ENCODE measurements at places on chromosomes 2 and 18. TPM values are rescaled to one million over a fixed set of nuclear protein-coding genes. Genes with fewer than 3 reads are reported as not detected.
A peak's percentile ranks its signal among the peaks of the same experiment; 100 is the strongest.

Gene SERPINB13
- not detected for total RNA-seq

- no peak overlapping the region for H3K27ac ChIP-seq
- H3K4me3 ChIP-seq, result no peak overlapping the region
- no peak for DNase-seq
- H3K36me3 ChIP-seq, result no peaks in the 10 kb centered on the region
Observed at GRCh38 chr18:48831113-48831759, 119.5 kb downstream of the SMAD7 start.

DNA sequence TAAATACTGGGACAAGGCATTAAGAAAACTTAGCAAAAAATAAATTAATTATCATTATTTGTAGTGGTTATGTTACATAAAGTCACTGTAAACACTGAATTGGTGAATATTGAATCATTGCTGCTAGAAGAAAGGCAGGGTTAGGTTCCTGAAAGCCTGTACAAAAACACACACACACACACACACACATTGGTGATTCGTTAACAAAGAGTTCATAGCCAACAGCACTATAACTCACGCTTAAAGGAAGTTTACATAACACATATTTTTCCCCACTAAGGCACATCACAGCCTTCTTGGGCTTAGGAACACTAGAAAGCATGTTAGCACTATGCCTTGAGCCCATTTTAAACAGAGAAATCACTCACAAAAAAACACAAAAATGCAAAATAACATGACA lies 690.0 kb upstream of the PIK3C3 start:
- no peaks in the 10 kb centered on the region for H3K4me1 ChIP-seq
- DNase-seq, result no peak
- no peaks in the 10 kb centered on the region for H3K27me3 ChIP-seq
- no peak overlapping the region for H3K4me3 ChIP-seq
- no peak overlapping the region for H3K27ac ChIP-seq
- H3K36me3 ChIP-seq, result no peaks in the 10 kb centered on the region

Gene SERPINB3
- not detected for total RNA-seq

Gene DNAJC27
- total RNA-seq, result 5.4 TPM

Gene ERLEC1
- 50.9 TPM for total RNA-seq

GRCh38 chr2:171794918-171795317 lies 99.1 kb downstream of the SLC25A12 start:
- H3K27ac ChIP-seq, result no peak overlapping the region
- peaks cover 20% of the 10 kb centered on the region for H3K36me3 ChIP-seq
- H3K4me3 ChIP-seq, result no peak overlapping the region

DNA sequence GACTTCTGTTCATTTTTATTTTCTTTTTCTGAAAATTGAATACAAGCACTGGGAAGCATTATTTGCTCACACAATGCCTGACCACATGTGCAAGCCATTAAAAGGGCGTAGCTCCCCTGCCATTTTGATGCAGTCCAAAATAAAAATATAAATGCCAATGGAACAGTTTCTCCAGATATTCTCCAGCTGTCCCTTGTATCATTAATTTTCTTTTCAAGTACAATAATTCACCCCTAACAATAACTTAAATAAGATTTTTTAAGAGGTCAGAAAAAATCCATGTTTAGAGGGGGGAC lies 168.0 kb downstream of the TMEFF2 start:
- no peak overlapping the region for H3K4me3 ChIP-seq
- no peaks in the 10 kb centered on the region for H3K36me3 ChIP-seq
- peak overlapping the region; percentile 49 for H3K27ac ChIP-seq
- H3K4me1 ChIP-seq, result peaks cover 4% of the 10 kb centered on the region
- peak; percentile 72 for DNase-seq

Gene LRATD1
- total RNA-seq, result 4.8 TPM

DNA sequence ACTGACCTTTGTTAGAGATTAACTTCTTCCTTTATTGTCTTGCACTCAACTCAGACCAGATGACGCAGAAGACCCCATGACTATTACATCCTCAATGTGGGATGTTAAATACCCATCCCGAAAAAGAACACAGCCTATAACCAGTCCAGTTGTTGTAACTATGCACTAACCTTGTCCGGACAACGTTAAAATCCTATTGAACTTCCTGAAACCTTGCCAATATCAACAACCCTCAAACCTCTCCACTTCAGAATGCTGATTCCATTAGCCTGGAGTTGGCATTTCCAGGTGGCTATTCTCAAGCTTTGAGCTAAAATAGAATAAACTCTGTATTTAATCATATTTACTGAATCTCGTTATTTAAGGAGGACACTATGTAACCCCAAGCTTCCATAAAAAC lies 13.6 kb downstream of the NMS start:
- H3K4me3 ChIP-seq, result no peak overlapping the region
- DNase-seq, result no peak
- H3K27ac ChIP-seq, result no peak overlapping the region
- no peaks in the 10 kb centered on the region for H3K4me1 ChIP-seq
- no peaks in the 10 kb centered on the region for H3K36me3 ChIP-seq

Gene MOGAT1
- total RNA-seq, result not detected

Gene FSHR
- total RNA-seq, result 0.31 TPM

Gene EXOC6B
- total RNA-seq, result 13.3 TPM

- no peak overlapping the region for H3K27ac ChIP-seq
- H3K4me1 ChIP-seq, result no peaks in the 10 kb centered on the region
- H3K27me3 ChIP-seq, result no peaks in the 10 kb centered on the region
- H3K4me3 ChIP-seq, result no peak overlapping the region
- no peaks in the 10 kb centered on the region for H3K36me3 ChIP-seq
Observed at GRCh38 chr18:31819106-31819924, 58.6 kb upstream of the SLC25A52 start.

Gene FHOD3
- 27.7 TPM for total RNA-seq

Gene GPR35
- 1.1 TPM for total RNA-seq

DNA sequence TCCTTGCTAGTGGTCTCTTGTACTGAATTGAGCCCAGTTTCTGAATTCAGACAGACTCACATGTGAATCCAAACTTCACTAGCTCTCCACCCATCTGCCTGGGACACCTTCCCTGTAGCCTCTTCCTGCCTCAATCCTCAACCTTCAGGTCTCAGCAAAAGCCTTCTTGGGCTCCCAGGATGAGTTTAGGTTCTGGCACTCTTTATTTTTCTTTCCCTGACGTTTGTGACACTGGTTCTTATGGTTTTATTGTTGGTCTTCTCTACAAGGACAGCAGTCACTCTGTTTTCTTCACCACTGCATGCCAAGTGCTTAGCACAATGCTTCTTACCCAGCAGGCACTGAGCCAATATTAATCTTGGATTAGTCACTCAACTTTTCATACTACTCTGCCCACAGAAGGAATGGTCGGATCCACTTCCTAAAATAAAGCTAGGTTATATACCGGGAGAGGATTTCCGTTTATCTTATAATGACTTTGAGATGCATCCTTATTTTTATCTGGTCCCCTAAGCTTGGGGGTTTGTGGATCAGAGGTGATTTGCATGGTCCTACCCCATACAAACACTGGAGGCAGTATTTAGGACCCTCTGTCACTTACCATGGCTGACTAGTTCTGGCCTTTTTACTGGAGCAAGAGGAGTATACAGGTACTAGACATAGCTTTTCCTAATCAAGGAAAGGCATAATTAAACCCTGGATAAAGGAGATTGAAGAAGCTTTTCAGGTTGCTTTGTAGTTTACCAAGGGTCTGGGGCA lies 186.3 kb downstream of the MYCN start:
- peaks cover 2% of the 10 kb centered on the region for H3K27me3 ChIP-seq
- H3K4me1 ChIP-seq, result peaks cover 4% of the 10 kb centered on the region
- no peak overlapping the region for H3K27ac ChIP-seq
- no peaks in the 10 kb centered on the region for H3K36me3 ChIP-seq
- H3K4me3 ChIP-seq, result no peak overlapping the region

Gene DPP10
- total RNA-seq, result 0.27 TPM

Gene ARHGEF4
- total RNA-seq, result 9.6 TPM

DNA sequence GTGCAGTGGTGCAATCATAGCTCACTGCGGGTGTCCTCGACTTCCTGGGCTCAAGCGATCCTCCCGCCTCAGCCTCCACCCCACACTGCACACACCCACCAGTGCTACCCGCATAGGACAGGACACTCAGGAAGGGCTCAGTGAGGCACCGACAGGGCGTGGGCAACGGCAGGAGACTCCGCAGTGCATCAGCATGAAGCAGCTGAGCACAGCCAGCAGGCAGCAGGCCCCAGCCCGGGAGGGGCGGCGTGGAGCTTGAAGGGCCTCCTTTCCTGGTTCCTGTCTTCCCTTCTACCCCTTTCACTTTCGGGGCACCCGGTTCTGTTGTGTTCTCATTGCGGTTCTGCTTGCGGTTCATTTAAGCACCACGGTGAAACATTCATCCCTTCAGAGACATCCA lies 89.8 kb downstream of the ZNF516 start:
- no peak for DNase-seq
- no peak overlapping the region for H3K4me3 ChIP-seq
- peaks cover 10% of the 10 kb centered on the region for H3K4me1 ChIP-seq
- H3K27me3 ChIP-seq, result no peaks in the 10 kb centered on the region

All from muscle of leg (tissue), 16 donors.